Activated CD4-positive, alpha-beta T cell treated with anti-CD3 and anti-CD28 coated beads for 1 hour (primary cell): ENCODE measurements at places on chromosomes 12 and 14.
A peak's percentile ranks its signal among the peaks of the same experiment; 100 is the strongest.

GRCh38 chr14:102421411-102422057 is 58.8 kb downstream of the TECPR2 start:
- no peak for DNase-seq

DNA sequence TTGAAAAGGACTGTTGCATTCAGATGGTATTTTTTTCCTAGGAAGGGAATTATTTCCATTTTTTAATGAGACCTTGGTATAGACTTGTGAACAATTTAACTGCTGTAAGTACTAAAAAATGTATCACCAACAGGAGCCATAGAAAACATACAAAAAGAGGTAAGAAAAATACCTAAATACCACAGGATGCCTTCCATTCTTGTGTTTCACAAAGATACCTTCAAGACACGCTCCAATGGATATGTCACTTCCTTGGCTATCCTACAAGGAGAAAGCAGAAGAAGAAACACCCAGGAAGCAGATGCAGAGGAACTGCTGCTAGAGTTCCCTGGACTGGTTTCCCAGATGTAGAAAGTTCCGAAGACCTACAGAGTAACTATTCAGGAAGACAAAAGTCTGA is 54.2 kb downstream of the PTPN21 start:
- no peak for DNase-seq

GRCh38 chr12:102406033-102406584 is 74.3 kb downstream of the IGF1 start:
- DNase-seq: no peak

- DNase-seq: no peak
Measured at GRCh38 chr12:68038650-68039049, 49.4 kb downstream of the IFNG-AS1 start.

- DNase-seq: no peak
Measured at GRCh38 chr12:64678248-64678647, 68.0 kb downstream of the RASSF3 start.

- no peak for DNase-seq
Measured at GRCh38 chr12:70049596-70050360, 193.5 kb upstream of the CNOT2 start.

GRCh38 chr12:111777345-111778045 is 10.8 kb downstream of the ALDH2 start:
- no peak for DNase-seq

- no peak for DNase-seq
Measured at GRCh38 chr14:73823339-73823885, 28.2 kb upstream of the PTGR2 start.

DNA sequence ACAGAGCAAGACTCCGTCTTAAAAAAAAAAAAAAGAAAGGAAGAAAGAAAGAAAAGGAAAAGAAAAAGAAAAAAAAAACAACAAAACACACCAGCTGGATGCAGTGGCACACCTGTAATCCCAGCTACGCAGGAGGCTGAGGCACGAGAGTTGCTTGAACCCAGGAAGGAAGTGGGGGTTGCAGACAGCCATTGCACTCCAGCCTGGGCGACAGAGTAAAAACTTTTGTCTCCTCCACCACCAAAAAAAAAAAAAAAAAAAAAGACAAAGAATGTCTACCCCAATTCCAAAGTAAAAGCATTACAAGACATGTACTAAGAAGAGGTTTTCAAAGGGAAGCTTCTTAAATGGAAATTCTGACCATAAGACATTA is 53.4 kb downstream of the HNRNPC start:
- DNase-seq: no peak

DNA sequence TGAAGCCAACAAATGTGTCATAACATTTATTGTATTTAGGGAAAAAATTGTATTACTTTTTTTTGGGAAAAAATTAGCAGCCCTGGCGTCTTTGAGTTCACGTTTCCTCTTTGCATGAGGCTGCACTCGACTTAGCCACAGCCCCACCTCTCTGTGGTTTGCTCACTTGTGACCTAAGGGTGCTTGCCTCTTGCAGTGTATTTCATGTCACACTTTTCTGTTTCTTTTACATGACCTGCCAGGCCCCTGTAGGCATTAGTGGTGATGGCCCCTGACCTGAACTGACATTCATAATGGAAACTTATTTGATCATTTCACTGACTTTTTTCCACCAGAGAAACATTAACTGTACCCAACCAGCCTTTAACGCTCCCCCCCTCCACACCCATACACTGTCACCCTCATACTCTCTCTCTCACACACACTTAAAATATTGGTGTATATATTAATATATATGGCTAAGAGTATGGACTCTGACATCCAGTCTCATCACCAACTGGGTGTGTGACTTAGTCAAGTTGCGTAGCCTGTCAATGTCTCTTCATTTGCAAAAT is 122.9 kb downstream of the PRKCH start:
- peak; percentile 55 for DNase-seq

GRCh38 chr12:6330192-6330591 is 11.7 kb downstream of the TNFRSF1A start:
- no peak for DNase-seq

- no peak for DNase-seq
Measured at GRCh38 chr14:30521899-30522736, 36.8 kb upstream of the G2E3 start.

DNA sequence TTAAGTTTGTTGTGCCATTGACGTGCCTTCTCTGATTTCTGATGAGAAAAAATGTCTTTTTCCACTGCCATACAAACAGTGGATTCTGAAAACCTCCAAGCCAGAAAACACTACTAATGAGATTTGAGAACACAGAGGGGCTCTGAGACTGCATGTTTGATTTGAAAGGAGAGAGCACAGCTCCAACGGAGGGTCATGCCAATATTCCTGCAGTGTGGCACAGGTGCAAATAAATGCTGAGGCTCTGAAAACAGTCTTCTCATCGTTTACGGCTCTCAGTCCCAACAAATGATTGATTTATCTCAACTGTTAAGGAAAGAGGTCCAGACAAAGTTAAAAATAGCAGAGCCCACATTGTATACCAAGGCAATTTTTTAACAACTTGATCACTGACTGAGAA is 128.7 kb downstream of the KCNH5 start:
- no peak for DNase-seq

DNA sequence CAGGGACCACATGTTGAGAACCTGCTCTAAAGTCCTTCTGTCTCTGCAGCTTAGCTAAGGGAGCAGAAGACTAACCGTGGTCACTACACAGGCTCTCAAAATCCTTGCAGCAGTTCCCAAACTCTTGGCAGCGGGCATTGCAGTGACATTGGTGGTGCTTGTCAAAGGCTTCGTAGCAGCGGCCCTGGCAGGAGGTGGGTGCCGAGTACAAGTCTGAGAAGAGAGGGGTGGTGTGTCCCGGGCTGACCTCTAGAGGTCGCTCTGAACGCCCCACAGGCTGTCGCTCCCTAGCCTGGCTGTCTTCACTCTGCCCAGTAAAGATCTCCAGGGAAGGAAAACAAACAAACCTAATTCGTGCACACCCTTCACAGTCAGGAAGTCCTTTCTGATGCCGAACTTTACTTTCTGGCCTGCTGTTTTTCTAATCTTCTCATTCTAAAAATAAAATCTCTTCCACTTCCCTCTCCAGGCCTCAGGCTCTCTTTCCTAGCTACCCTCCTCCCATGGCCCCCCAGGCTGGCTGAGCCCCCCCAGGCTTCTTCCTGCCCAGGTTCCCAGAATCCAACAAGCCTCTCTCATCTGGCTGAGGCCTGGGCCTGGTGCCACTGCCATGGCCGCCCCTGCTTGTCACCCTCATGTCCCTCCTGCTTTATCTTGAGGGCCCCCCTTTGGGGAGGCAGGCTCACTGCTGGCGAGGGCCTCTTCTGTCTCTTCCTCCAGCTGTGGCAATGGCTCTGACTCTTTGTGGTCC is 7.7 kb downstream of the ENDOU start:
- DNase-seq: peak; percentile 27

DNA sequence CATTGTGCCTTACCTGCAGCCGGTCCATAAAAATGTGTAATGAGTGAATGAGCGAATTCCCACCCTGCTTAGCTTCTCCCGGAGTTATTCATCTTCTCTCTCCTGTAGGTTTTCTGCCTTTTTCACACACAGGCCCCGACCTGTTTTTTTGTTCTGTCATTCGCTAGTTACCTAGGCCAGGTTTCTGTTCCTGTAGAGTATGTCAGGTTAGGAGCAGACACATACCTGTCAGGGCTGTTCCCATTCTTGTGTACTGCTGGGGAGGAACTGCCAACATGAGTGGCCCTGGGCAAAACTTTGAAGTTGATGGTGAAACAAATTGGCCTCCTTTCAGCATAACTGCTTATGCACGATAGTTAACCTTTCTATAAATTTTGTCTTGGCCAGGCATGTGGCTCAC is 140.1 kb downstream of the SYNE2 start:
- no peak for DNase-seq

DNA sequence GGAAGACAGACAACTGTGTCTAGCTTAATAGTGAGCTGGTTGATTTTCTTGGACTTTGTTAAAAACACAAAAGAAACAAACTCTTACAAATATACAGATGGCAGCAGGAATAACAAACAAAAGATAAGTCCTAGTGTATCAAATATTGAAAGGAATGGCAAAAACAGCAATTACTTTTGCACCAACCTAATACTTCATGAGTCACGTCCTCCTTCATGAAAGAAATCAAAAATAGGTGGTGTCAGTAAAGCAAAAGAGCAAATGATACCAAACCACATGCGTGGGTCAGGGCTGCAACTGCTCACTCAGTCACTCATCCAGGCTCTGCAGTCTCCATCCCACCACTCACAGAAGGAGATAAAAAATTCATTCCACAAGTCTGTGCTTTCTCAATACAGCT is 11.8 kb downstream of the ATG14 start:
- DNase-seq: no peak

GRCh38 chr12:62265511-62265910 is 5.3 kb downstream of the USP15 start:
- no peak for DNase-seq

DNA sequence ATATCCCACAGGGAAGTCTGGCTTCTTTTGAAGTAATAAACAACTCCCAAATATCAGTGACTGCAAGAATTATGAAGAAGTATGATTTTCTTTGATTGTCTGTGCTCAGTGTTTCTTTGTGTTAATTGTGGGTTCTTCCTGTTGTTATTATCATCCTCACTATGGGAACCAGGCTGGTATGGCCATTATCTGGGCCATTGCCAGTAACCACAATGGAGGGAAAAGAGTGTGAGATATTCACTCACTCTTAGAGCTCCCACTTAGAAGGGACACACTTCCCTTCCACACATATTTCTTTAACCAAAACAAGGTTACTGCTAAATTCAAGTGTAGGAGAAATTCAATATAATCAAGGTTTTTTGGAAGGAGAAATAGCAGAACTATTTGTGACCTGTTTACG is 503.7 kb downstream of the SLC6A15 start:
- DNase-seq: no peak

- no peak for DNase-seq
Measured at GRCh38 chr12:69328426-69328825, 19.8 kb upstream of the LYZ start.

DNA sequence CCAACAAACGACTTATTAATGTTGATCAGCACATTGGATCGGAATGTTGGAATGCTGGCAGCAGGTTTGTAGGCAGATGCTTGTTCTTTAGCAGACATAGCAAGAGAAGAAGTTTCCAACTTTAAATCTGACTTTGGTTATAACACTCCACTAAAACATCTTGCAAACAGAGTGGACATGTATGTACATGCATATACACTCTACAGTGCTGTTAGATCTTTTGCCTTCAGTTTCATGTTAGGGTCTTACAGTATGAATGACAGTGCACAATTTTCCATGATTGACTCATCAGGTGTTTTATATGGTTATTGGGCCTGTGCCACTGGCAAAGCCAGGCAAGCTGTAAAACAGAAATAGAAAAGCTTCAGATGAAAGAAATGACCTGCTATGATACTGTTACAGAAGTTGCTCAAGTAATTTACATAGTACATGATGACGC is 14.3 kb upstream of the DHRS7 start:
- DNase-seq: no peak

- DNase-seq: no peak
Measured at GRCh38 chr14:21974741-21975140, 301.1 kb upstream of the OR4E1 start.

GRCh38 chr14:105010891-105011291 is 10.0 kb downstream of the CDCA4 start:
- no peak for DNase-seq

DNA sequence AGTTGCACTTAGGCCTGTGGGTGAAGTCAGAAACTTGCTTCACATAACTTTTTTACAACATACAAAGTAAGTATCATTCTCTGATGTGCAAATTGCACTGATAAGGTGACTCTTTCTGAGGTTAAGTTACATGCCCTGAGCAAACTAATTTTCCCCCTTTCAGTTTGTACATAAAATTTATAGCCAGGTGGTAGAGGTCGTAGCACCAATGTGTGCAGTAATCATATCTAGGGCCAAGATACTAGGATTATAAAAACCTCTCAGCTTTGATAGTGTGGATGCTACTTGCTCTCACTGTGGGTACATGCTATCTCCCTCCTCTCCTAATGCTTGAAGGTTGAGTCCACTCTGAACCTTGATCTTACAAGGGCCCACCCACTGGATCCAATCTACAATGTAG is 130.7 kb upstream of the CPNE8 start:
- no peak for DNase-seq

DNA sequence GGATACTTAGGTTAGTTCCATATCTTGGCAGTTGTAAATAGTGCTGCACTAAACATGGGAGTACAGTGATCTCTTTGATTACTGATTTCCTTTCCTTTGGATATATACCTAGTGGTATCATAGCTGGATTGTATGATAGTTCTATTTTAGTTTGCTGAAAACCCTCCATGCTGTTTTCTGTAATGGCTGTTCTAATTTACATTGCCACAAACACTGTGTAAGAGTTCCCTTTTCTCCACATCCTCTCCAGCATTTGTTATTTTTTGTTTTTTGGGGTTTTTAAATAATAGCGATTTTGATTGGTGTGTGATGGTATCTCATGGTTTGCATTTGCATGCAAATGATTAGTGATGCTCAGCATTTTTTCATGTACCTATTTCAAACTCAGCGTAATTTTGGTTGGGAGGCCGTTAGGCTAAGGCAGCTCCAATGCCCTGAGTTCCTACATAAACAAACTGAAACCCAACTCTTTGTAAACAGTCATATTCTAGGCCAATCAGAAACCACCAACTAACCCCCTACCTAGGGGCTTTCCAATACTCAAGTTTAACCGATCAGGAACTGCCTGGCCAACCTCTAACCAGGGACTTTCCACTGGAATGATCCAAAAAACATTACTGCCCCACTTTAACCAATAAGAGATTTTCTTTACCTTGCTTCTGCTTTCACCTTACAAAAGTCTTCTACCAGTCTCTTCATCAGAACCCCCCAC is 171.6 kb downstream of the FBXL14 start:
- no peak for DNase-seq

GRCh38 chr12:68414988-68415387 is 82.8 kb upstream of the MDM1 start:
- no peak for DNase-seq
